ENCODE measurements at places on chromosomes 12 and 14.
A peak's percentile ranks its signal among the peaks of the same experiment; 100 is the strongest.

GRCh38 chr14:53213761-53214160, 60.6 kb upstream of the DDHD1 start:
- H3K4me1 ChIP-seq = peaks cover 12% of the 10 kb centered on the region
- H3K4me3 ChIP-seq = no peak overlapping the region
- no peak for DNase-seq
- no peaks in the 10 kb centered on the region for H3K27me3 ChIP-seq
- H3K27ac ChIP-seq = no peak overlapping the region

- H3K36me3 ChIP-seq = no peaks in the 10 kb centered on the region
- H3K27me3 ChIP-seq = no peaks in the 10 kb centered on the region
These were observed 29.6 kb upstream of the NAP1L1 start for GRCh38 chr12:76113800-76114757.

- H3K36me3 ChIP-seq = peaks cover 96% of the 10 kb centered on the region
- H3K4me3 ChIP-seq = no peak overlapping the region
- H3K4me1 ChIP-seq = no peaks in the 10 kb centered on the region
These were observed 49.6 kb upstream of the GPR68 start for GRCh38 chr14:91294153-91294552.

DNA sequence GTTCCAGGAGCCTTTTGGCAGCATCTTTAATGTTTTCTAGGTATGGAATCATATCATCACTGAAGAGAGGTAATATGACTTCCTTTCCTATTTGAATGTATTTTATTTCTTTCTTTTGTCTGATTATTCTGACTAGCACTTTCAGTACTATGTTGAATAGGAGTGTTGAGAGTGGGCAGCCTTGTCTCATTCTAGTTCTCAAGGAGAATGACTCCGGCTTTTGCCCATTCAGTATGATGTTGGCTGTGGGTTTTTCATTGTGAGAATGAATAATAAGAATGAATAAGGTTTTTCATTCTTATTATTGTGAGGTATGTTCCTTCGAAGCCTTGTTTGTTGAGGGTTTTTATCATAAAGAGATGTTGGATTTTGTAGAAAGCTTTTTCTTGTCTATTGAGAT, 98.9 kb downstream of the GPHN start:
- H3K27me3 ChIP-seq = no peaks in the 10 kb centered on the region
- H3K4me1 ChIP-seq = no peaks in the 10 kb centered on the region
- DNase-seq = no peak
- no peaks in the 10 kb centered on the region for H3K36me3 ChIP-seq

GRCh38 chr14:65881642-65882041, 469.1 kb downstream of the FUT8 start:
- DNase-seq = no peak
- H3K36me3 ChIP-seq = no peaks in the 10 kb centered on the region
- no peak overlapping the region for H3K4me3 ChIP-seq
- no peak overlapping the region for H3K27ac ChIP-seq
- H3K27me3 ChIP-seq = no peaks in the 10 kb centered on the region

DNA sequence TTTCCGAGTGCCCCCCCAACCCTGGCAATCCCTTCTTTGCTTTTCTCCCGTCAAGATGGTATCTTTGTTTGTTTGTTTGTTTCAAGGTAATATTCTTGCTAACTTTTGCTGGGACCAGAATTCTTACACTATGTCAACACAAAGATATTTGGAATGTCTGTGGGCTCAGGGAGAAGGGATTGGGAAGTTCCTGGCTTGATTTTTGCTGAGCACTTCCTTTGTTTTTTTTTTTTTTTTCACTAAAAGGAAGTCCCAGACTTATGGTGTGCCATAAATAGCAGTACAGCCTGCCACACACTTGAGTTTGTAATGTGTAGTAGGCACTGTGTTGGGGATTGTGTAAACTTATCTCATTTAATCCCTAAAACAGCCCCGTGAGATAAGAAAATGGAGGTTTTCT, 11.2 kb upstream of the RNU6-7 start:
- no peak for DNase-seq
- H3K4me3 ChIP-seq = no peak overlapping the region

DNA sequence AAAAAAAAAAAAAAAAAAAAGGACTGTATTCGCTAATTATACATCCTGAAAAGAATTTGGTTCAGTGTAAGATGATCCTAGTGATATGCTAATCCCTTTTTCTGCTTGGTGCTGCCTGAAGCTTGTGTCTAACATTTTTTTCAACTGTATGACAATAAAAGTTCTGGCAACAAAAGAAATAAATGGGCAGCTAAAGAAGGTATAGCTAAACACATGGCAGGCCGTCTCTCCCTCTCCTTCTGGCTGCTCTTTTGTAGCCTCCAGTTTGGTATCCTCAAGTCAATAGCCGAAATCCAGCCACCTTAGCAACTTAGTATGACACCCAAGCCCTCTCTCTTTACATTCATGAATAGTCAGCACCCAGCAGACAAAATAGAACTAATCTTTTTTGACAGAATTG, 198.3 kb upstream of the OTX2 start:
- H3K4me1 ChIP-seq = no peaks in the 10 kb centered on the region
- no peak overlapping the region for H3K27ac ChIP-seq
- no peaks in the 10 kb centered on the region for H3K27me3 ChIP-seq
- no peak for DNase-seq
- H3K36me3 ChIP-seq = no peaks in the 10 kb centered on the region
- no peak overlapping the region for H3K4me3 ChIP-seq

DNA sequence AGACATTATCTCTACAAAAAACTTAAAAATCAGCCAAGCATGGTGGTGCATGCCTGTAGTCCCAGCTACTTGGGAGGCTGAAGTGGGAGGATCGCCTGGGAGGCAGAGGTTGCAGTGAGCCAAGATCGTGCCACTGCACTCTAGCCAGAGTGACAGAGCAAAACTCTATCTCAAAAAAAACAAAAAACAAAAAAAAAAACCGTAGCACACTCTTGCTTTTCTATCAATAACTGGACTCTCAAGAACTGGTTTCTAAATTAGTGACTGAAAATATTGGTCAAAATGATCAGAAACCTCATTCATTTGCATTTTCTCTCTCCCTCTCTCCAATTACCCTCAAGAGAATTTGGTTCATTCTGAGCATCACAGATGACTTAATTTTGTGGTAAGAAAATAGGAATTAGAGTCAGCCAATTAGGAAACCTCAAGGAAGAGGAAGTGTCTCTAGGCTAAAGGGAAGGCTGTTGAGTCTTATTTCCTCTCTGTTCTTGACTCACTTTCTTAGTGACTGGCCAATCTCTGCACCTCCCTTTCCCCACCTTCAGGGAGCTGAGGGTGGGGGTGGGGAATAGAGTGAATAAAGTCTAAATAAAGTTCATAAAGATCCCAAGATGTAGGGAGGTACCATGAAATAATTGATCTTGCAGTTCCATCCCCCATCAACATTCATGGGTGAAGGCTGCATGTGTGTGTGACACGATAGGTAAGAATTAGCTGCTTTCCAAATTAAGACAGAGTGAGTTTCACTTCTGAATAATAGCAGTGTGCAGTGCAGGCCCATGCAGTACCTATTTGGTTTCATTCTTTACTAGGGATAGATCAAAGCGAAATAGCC, 6.8 kb upstream of the PSMA6 start:
- H3K27ac ChIP-seq = peak overlapping the region; percentile 90
- no peaks in the 10 kb centered on the region for H3K36me3 ChIP-seq
- DNase-seq = no peak
- no peaks in the 10 kb centered on the region for H3K27me3 ChIP-seq

- H3K36me3 ChIP-seq = no peaks in the 10 kb centered on the region
- no peaks in the 10 kb centered on the region for H3K27me3 ChIP-seq
- no peak for DNase-seq
- no peak overlapping the region for H3K27ac ChIP-seq
These were observed 444.2 kb downstream of the SNAPC1 start for GRCh38 chr14:62206456-62206855.

DNA sequence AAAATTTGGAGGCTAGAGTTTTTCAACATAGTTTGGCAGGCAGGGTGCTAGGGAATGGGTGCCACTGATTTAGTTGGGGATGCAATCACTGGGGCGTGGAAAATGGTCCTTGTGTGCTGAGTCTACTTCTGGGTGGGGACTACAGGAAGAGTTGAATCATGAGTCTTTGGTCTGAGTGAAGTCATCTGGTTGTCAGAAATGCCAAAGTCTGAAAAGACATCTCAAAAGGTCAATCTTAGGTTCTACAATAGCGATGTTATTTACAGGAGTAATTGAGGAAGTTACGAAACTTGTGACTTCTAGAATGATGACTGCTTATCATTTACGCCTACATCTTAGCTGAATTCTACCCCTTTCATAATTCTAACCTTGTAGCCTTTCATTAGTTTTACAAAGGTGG, 209.1 kb downstream of the NUBPL start:
- H3K4me1 ChIP-seq = no peaks in the 10 kb centered on the region
- H3K36me3 ChIP-seq = no peaks in the 10 kb centered on the region
- DNase-seq = no peak
- H3K4me3 ChIP-seq = no peak overlapping the region

DNA sequence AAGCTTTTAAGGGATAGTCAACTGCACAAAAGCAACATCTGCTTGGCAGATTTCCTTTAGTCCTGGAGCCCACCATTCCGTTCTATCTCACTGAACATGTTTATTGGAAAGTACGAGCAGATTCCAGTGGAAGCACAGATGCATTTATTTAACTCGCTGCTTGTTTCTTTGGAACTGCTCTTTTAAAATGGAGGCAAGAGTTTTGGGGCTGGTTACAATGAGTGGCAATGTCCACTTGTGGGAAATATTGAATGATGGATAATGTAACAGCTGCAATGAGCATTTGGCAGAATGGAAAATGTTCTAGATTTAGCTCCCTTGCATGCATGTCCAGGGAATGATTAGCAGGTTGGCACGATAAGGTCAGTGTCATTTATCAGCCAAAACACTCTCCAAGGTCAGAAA, 163.0 kb downstream of the ATP23 start:
- no peak for DNase-seq
- no peaks in the 10 kb centered on the region for H3K36me3 ChIP-seq
- no peak overlapping the region for H3K4me3 ChIP-seq
- H3K4me1 ChIP-seq = no peaks in the 10 kb centered on the region
- no peak overlapping the region for H3K27ac ChIP-seq
- no peaks in the 10 kb centered on the region for H3K27me3 ChIP-seq

DNA sequence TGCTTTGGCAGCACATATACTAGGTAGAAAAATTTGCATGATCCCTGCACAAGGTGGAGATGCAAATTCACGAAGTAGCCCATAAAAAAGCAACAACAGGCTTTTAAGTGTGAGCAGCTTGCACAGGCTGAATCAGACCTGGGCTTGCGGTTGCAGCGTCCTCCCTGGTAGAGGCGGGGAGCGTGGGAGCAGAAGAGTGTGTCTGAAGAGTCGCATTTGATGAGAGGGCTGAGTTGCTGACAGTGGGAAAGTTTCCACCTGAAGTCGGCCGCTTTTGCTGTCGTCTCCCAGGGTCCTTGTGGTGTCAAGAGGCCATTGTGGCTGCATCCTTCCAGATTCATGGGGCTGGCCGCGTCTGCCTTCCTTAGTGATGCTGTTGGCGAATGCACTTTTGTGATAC, 6.2 kb downstream of the AACS start:
- H3K36me3 ChIP-seq = peaks cover 18% of the 10 kb centered on the region
- no peak overlapping the region for H3K4me3 ChIP-seq
- no peaks in the 10 kb centered on the region for H3K27me3 ChIP-seq
- no peak overlapping the region for H3K27ac ChIP-seq
- no peak for DNase-seq
- H3K4me1 ChIP-seq = no peaks in the 10 kb centered on the region

DNA sequence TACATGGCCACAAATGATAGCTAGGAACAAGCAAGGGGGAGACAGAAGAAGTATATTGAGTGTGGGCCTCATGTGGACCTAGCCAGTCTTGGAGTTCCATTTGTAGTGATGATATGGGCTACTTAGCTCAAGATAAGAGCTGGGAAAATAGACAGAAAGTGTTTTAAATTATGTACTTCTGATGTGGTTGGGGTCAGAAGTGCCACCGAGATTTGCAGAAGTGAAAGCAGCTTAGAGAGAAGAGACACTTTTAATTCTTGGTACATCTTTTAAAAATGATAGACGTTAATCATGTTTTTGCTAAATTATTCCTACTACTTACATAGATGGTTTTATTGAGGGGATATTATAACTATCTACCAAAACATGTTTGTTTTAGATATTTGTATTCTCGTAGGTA, 198.3 kb upstream of the PDZRN4 start:
- no peaks in the 10 kb centered on the region for H3K36me3 ChIP-seq
- H3K27me3 ChIP-seq = no peaks in the 10 kb centered on the region
- no peaks in the 10 kb centered on the region for H3K4me1 ChIP-seq
- no peak overlapping the region for H3K4me3 ChIP-seq
- H3K27ac ChIP-seq = no peak overlapping the region
- no peak for DNase-seq

- no peaks in the 10 kb centered on the region for H3K27me3 ChIP-seq
- peaks cover 47% of the 10 kb centered on the region for H3K4me1 ChIP-seq
- H3K27ac ChIP-seq = no peak overlapping the region
- H3K36me3 ChIP-seq = no peaks in the 10 kb centered on the region
- no peak overlapping the region for H3K4me3 ChIP-seq
These were observed 30.6 kb downstream of the CMKLR1 start for GRCh38 chr12:108308395-108309085.

DNA sequence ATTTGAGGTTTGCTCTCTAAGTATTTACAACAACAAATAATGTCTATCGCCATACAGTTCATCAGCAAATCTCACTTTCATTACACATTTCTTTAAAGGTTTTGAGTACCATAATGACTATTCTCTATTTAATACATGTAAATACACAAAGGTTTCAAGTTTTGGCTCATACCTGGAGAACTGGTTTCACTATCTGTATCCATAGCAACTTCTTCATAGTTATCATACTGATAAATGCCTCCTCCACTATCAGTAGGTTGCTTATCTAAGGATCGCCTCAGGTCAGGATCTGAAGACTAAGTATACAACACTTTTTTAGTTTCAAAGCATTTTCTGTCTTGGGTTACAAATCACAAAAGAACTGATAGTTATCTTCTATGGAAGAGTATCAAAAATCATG, 21.4 kb downstream of the ZFC3H1 start:
- no peaks in the 10 kb centered on the region for H3K27me3 ChIP-seq
- H3K36me3 ChIP-seq = peaks cover 100% of the 10 kb centered on the region
- no peak overlapping the region for H3K4me3 ChIP-seq
- DNase-seq = no peak
- peaks cover 3% of the 10 kb centered on the region for H3K4me1 ChIP-seq

DNA sequence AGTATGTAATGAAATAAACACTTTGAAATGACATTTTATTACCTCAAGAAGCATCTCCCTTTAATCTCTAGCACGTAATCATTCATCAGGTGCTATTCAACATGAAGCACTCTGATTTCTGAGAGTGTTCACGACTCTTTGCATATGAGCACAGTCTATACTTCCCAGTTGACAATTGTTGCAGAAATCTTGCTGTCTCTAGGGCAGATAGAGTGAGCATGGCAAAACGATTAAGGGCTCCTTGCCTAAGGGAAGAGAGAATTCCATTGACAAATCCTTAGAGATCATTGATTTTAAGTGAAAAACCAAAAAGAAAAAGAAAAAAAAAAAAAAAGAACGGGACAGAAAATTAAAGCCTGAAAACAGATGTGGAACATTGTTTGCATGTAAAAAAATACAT, 107.6 kb downstream of the C12orf50 start:
- no peak overlapping the region for H3K4me3 ChIP-seq
- DNase-seq = no peak
- no peaks in the 10 kb centered on the region for H3K36me3 ChIP-seq
- H3K27ac ChIP-seq = no peak overlapping the region

GRCh38 chr12:22765421-22766130, 140.6 kb downstream of the ETNK1 start:
- H3K4me3 ChIP-seq = no peak overlapping the region
- DNase-seq = no peak
- no peaks in the 10 kb centered on the region for H3K27me3 ChIP-seq
- no peak overlapping the region for H3K27ac ChIP-seq
- no peaks in the 10 kb centered on the region for H3K36me3 ChIP-seq

GRCh38 chr12:121467638-121468498, 68.0 kb downstream of the RNF34 start:
- H3K4me1 ChIP-seq = peaks cover 3% of the 10 kb centered on the region
- H3K27ac ChIP-seq = peak overlapping the region; percentile 63
- DNase-seq = no peak
- H3K4me3 ChIP-seq = peak overlapping the region; percentile 57
- H3K36me3 ChIP-seq = no peaks in the 10 kb centered on the region
